ENCODE measurements at places on chromosomes 7 and 10. TPM values are rescaled to one million over a fixed set of nuclear protein-coding genes. Genes with fewer than 3 reads are reported as not detected.

DNA sequence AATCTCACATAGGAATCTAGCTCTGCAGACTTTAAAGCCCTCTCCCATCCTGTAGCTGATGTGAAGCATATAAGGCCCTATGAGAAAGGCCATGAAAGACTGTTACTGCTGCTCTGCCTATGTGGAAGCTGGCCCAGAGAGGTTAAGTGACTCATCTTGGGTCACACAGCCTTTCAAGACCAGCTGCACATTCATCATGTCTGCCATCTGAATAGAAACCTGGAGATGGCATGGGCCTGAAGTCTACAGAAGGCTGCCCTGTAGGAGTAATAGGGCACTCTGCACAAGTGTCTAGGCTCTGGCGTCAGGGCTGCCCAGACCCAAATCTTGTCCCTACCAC is 59.4 kb upstream of the COL13A1 start:
- H3K36me3 ChIP-seq: no peaks in the 10 kb centered on the region
- no peak overlapping the region for H3K4me3 ChIP-seq
- H3K27ac ChIP-seq: no peak overlapping the region
- H3K4me1 ChIP-seq: no peaks in the 10 kb centered on the region

GRCh38 chr7:121761399-121761798 is 111.6 kb upstream of the PTPRZ1 start:
- H3K27ac ChIP-seq: no peak overlapping the region
- no peaks in the 10 kb centered on the region for H3K27me3 ChIP-seq
- H3K36me3 ChIP-seq: no peaks in the 10 kb centered on the region

DNA sequence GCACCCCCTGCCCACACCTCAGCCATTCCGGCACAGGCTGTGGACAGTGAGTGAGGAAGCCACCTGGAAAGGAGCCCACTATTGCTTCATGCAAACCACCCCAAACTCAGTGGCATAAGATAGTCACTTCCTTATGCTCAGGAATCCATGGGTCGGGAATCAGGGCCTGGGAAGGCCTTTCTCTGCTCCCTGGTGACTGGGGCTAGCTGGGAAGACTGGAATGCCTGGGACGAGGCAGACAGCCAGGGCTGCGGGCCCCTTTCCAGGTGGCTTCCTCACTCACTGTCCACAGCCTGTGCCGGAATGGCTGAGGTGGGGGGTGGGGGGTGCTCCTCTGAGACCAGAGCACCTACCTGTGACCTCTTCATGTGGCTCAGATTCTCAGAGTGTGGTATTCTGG is 74.1 kb upstream of the GRB10 start:
- no peak overlapping the region for H3K27ac ChIP-seq
- peaks cover 18% of the 10 kb centered on the region for H3K27me3 ChIP-seq
- no peak overlapping the region for H3K4me3 ChIP-seq
- peaks cover 5% of the 10 kb centered on the region for H3K4me1 ChIP-seq

DNA sequence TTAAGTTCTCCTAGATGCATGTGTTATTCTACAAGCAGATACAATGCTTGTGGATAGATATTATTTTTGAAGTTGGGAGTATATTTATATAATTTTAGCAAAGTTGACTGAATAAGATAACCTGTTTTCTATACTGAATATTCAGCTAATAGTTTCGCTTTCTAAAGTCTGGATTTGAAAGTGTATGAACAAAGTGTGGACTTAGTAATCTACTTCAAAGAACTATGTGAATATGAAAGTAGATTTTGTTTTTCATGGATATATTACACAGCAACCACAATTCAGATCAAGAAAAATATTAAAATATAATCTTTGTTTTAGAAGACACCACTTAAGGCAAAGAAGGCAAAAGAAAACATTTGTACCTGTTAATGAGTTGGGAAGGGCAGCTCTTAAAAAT is 78.8 kb downstream of the ZEB1 start:
- no peak for DNase-seq
- H3K4me1 ChIP-seq: peaks cover 11% of the 10 kb centered on the region
- no peaks in the 10 kb centered on the region for H3K36me3 ChIP-seq
- no peak overlapping the region for H3K4me3 ChIP-seq
- H3K27me3 ChIP-seq: peaks cover 11% of the 10 kb centered on the region

DNA sequence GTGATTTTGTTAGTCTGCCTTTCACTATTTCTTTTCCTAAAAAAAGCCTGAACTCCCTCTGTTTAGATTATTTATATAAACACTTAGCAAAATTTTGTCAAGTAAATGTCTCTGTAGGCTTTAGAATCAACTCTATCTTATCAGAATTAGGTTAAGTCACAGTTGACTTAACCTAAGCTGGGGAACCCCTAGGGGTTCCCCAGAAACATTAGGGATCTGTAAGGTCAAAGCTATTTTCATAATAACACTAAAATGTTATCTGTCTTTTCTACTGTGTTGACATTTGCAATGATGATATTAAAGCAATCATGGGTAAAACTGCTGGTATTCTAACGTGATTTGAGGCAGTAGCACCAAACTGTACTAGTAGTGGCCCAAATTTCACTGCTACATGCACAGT is 24.3 kb downstream of the DYNC1I1 start:
- H3K27ac ChIP-seq: no peak overlapping the region
- H3K4me1 ChIP-seq: peaks cover 8% of the 10 kb centered on the region
- peaks cover 9% of the 10 kb centered on the region for H3K27me3 ChIP-seq
- no peaks in the 10 kb centered on the region for H3K36me3 ChIP-seq
- DNase-seq: no peak

GRCh38 chr7:140176122-140176701 is 571 bp downstream of the KDM7A start:
- peak; percentile 15 for DNase-seq
- peaks cover 21% of the 10 kb centered on the region for H3K27me3 ChIP-seq
- no peaks in the 10 kb centered on the region for H3K36me3 ChIP-seq
- peak overlapping the region; percentile 89 for H3K27ac ChIP-seq
- peak overlapping the region; percentile 91 for H3K4me3 ChIP-seq

GRCh38 chr10:124077208-124077993 is 16.0 kb downstream of the CHST15 start:
- no peak overlapping the region for H3K27ac ChIP-seq
- no peaks in the 10 kb centered on the region for H3K36me3 ChIP-seq
- no peak for DNase-seq

DNA sequence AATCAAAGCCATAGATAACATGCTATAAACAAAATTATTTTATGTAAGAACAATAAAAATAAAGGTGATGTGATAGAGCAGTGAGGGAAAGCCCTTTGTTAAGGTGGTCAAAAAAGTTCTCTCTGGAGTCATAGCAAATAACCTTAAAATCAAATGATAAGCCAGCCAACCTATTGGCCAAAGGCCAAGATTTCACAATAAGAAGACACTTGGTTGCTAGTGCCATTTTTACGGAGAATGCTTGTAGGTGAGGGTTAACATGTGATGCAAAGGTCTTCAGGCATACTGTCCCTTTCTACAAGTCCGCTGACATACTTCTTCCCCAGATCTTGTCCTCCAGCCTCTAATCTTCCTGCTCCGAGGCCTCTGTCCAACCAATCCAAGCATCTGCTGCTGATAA is 98.2 kb upstream of the ARID5B start:
- no peaks in the 10 kb centered on the region for H3K4me1 ChIP-seq
- H3K36me3 ChIP-seq: no peaks in the 10 kb centered on the region
- DNase-seq: no peak
- no peaks in the 10 kb centered on the region for H3K27me3 ChIP-seq
- no peak overlapping the region for H3K27ac ChIP-seq

- no peak for DNase-seq
- H3K27me3 ChIP-seq: no peaks in the 10 kb centered on the region
- H3K4me1 ChIP-seq: peaks cover 8% of the 10 kb centered on the region
- no peak overlapping the region for H3K27ac ChIP-seq
Measured at GRCh38 chr10:87703771-87704170, 44.1 kb downstream of the PAPSS2 start.

DNA sequence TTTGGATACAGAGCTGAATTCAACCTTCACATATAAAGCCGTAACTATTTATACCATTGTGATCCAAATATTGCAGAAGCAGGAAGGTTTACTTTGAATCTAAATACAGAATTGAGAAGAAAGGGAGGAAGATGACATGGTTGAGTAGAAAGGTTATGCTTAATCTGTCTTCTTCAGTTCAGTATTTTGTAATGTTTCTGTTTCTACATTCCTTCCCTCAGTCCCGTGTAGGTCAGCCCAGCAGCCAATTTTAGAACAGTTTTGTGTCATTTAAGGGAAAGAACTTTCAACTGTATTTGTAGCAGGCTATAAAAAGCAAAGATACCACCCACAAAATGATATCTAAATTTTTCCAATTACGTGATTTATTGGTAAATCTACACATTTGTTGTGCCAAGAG is 97.4 kb downstream of the CPED1 start:
- H3K4me3 ChIP-seq: no peak overlapping the region
- no peaks in the 10 kb centered on the region for H3K4me1 ChIP-seq
- H3K27me3 ChIP-seq: no peaks in the 10 kb centered on the region

HECW1 gene
- total RNA-seq: 0.09 TPM

JCAD gene
- 15.8 TPM for total RNA-seq

PLXDC2 gene
- 38.5 TPM for total RNA-seq

SH2D4B gene
- total RNA-seq: 0.12 TPM

UCMA gene
- not detected for total RNA-seq

AKR1D1 gene
- 5.4 TPM for total RNA-seq

NKX1-2 gene
- not detected for total RNA-seq
